ENCODE measurements at places on chromosomes 1 and 21. TPM values are rescaled to one million over a fixed set of nuclear protein-coding genes. Genes with fewer than 3 reads are reported as not detected.
A peak's percentile ranks its signal among the peaks of the same experiment; 100 is the strongest.

DNA sequence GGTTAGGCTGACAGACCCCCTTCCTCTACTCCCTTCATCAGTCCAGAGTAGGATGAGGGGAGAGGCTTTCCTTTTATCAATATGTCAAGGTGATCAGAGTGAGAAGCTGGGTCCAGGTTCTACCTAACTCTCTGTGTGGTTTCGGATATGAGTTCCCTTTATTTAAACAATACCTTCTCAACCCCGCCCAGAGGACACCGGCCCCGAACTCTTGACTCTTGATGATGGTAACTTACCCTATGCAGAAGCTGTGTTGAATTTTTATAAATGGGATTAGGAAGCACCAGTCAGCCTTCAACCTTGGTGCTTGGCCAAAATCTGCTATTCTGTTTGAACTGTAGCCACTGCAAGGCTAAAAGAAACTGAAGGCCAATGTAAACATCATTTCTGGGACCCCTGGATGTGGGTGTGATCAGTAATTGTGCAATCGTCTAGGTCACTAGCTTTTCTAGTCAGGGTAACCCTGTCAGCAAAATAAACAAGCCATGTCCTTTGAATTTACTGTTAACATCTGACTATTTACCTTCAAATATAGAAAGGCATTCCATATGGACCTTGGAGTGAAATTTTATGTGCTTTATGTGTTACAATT lies 398.3 kb downstream of the SEC16B start:
- no peak overlapping the region for H3K4me3 ChIP-seq
- no peak overlapping the region for H3K27ac ChIP-seq
- no peaks in the 10 kb centered on the region for H3K36me3 ChIP-seq
- H3K4me1 ChIP-seq, result no peaks in the 10 kb centered on the region
- no peaks in the 10 kb centered on the region for H3K27me3 ChIP-seq
- DNase-seq, result no peak

- H3K4me3 ChIP-seq, result no peak overlapping the region
- peaks cover 9% of the 10 kb centered on the region for H3K27me3 ChIP-seq
- DNase-seq, result no peak
Measured at GRCh38 chr1:96962751-96963211, 241.2 kb downstream of the PTBP2 start.

GRCh38 chr1:169945181-169945580 lies 51.5 kb upstream of the SCYL3 start:
- H3K36me3 ChIP-seq, result no peaks in the 10 kb centered on the region
- DNase-seq, result no peak
- H3K4me3 ChIP-seq, result no peak overlapping the region
- no peak overlapping the region for H3K27ac ChIP-seq
- H3K4me1 ChIP-seq, result no peaks in the 10 kb centered on the region
- no peaks in the 10 kb centered on the region for H3K27me3 ChIP-seq

DNA sequence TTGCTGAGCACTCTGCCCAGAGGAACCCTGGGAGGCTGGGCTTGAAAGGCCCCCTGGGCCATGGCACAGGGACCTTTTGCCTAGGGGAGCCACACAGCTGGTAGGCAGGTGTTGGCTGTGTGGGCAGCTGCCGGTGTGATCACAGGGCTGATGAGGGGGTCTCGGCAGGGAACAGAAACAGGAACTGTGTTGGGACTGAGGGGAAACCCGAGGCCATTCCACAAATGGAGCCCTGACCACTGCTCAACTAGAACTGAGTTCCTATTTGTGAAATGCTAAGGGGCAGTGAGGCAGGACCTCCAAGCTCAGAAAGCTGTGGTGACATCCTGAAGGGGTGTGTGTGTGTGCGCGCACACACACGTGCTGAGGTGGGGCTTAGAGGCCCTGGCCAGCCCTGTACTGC lies 6.4 kb upstream of the THEM5 start:
- H3K4me1 ChIP-seq, result peaks cover 6% of the 10 kb centered on the region
- H3K36me3 ChIP-seq, result no peaks in the 10 kb centered on the region
- H3K27me3 ChIP-seq, result no peaks in the 10 kb centered on the region

- no peaks in the 10 kb centered on the region for H3K4me1 ChIP-seq
- no peaks in the 10 kb centered on the region for H3K36me3 ChIP-seq
- no peak overlapping the region for H3K4me3 ChIP-seq
- peaks cover 18% of the 10 kb centered on the region for H3K27me3 ChIP-seq
Measured at GRCh38 chr1:29687601-29688244, 451.4 kb downstream of the PTPRU start.

GRCh38 chr1:207239874-207240273 lies 81.6 kb upstream of the CD55 start:
- no peak overlapping the region for H3K27ac ChIP-seq
- no peaks in the 10 kb centered on the region for H3K4me1 ChIP-seq
- H3K4me3 ChIP-seq, result no peak overlapping the region
- DNase-seq, result no peak
- H3K36me3 ChIP-seq, result no peaks in the 10 kb centered on the region

GRCh38 chr1:153655333-153655732 lies 3.2 kb upstream of the SNAPIN start:
- H3K36me3 ChIP-seq, result peaks cover 2% of the 10 kb centered on the region
- no peak overlapping the region for H3K4me3 ChIP-seq
- H3K4me1 ChIP-seq, result peaks cover 29% of the 10 kb centered on the region
- no peak for DNase-seq

GRCh38 chr1:234684856-234685255 lies 74.9 kb upstream of the IRF2BP2 start:
- no peak overlapping the region for H3K4me3 ChIP-seq
- no peak overlapping the region for H3K27ac ChIP-seq
- no peaks in the 10 kb centered on the region for H3K27me3 ChIP-seq
- no peak for DNase-seq
- peaks cover 3% of the 10 kb centered on the region for H3K4me1 ChIP-seq

- no peak overlapping the region for H3K4me3 ChIP-seq
- no peak for DNase-seq
- H3K27ac ChIP-seq, result peak overlapping the region; percentile 65
- H3K4me1 ChIP-seq, result peaks cover 9% of the 10 kb centered on the region
- no peaks in the 10 kb centered on the region for H3K27me3 ChIP-seq
- no peaks in the 10 kb centered on the region for H3K36me3 ChIP-seq
Measured at GRCh38 chr21:42527127-42527488, 13.5 kb downstream of the SLC37A1 start.

DNA sequence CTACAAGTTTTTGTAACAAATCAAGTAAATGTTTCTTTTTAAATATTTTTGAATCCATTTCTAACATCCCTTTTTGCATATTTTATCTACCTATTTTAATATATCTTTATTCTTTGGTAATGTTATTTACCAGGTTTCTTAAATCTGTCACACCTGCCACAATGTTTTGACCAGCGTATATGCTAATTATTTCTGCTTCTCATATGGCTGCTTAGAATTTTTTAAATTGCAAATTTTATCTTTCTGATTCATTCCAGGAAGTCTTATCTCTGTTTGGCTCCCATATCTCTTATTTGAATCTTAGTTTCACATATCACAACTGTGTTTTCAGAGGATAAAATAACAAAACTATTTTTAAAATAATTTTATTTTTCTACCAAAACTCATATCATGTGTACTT lies 1411.1 kb downstream of the KCNT2 start:
- no peaks in the 10 kb centered on the region for H3K36me3 ChIP-seq
- H3K4me1 ChIP-seq, result no peaks in the 10 kb centered on the region
- no peak overlapping the region for H3K27ac ChIP-seq
- DNase-seq, result no peak
- H3K27me3 ChIP-seq, result no peaks in the 10 kb centered on the region

GRCh38 chr1:206921772-206922265 lies at the start of gene FCMR:
Gene FCMR, minus strand, starts transcription at chr1:206921941. Its CDS starts 87 bp downstream, at chr1:206921854.
- DNase-seq, result no peak
- H3K4me3 ChIP-seq, result no peak within 1 kb of the TSS
- H3K27me3 ChIP-seq, result no peaks in the 10 kb centered on the region
- H3K27ac ChIP-seq, result peak within 1 kb of the TSS; percentile 84

DNA sequence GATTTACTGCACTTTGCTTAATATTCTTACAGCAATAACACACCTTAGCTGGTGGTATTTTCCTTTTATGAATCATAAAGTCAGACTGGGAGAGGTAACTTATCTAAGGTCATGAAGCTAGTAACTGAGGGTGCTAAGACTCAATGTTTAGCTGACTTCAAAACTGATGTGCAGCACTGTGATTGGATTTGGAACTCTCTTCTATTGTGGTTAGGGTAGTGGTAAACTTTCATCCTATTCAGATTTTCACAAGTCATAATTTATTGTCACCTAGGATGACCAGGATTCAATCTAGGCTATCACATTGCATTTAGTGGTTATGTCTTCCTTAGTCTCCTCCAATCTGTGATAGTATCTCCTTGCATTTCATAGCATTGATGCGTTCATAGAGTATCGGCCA lies 18.9 kb downstream of the EPB41 start:
- no peak for DNase-seq
- no peaks in the 10 kb centered on the region for H3K27me3 ChIP-seq
- H3K27ac ChIP-seq, result no peak overlapping the region

GRCh38 chr1:116408193-116408592 lies 35.1 kb downstream of the ATP1A1 start:
- peaks cover 10% of the 10 kb centered on the region for H3K4me1 ChIP-seq
- H3K4me3 ChIP-seq, result no peak overlapping the region
- peak overlapping the region; percentile 77 for H3K27ac ChIP-seq
- no peaks in the 10 kb centered on the region for H3K27me3 ChIP-seq
- H3K36me3 ChIP-seq, result peaks cover 60% of the 10 kb centered on the region
- no peak for DNase-seq

DNA sequence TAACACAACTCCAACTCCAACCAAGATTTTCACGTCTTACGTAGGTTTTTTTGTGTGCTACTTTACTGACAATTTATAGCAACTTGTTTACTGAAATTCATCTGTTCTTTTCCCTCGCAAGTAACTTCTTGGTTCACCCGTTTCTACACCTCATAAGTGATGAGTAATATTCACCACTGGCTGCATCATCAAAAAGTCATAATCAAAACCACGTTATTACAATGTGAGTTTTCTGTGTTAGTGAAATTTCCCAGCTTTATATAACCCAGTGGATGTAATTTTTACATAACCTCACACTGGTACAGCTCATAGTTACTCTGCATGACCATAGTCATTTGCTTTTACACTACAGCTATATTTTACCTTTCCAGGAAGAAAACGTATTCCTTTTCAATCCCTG lies 401.1 kb upstream of the LYPLAL1 start:
- H3K27me3 ChIP-seq, result no peaks in the 10 kb centered on the region
- no peak overlapping the region for H3K27ac ChIP-seq
- H3K4me3 ChIP-seq, result no peak overlapping the region
- no peaks in the 10 kb centered on the region for H3K4me1 ChIP-seq

DNA sequence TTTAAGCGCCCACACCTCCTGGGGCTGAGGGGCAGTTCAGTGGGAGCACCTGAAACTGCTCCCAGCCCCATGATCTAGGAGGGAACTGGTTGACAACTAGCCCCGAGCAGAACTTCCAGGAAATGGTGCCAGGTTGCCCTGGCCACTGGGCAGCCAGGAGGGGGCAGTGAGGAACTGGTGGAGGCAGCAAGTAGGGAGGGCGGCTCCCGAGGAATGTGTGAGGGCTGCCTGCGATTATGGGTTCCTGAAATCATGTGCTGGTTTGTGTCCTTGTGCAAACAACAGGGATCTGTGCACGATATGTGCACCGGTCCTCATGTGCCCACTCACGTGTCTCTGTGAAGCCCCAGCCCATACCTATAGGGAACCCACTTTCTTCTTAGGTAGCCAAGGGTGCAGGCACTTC lies 9.9 kb downstream of the GPR3 start:
- peak overlapping the region; percentile 85 for H3K27ac ChIP-seq
- DNase-seq, result peak; percentile 83
- H3K4me3 ChIP-seq, result no peak overlapping the region
- H3K36me3 ChIP-seq, result peaks cover 6% of the 10 kb centered on the region
- peaks cover 96% of the 10 kb centered on the region for H3K4me1 ChIP-seq
- H3K27me3 ChIP-seq, result no peaks in the 10 kb centered on the region

- DNase-seq, result no peak
- peaks cover 20% of the 10 kb centered on the region for H3K36me3 ChIP-seq
- peak overlapping the region; percentile 64 for H3K4me3 ChIP-seq
- H3K4me1 ChIP-seq, result peaks cover 23% of the 10 kb centered on the region
Measured at GRCh38 chr1:40980453-40981121, 1.1 kb downstream of the CTPS1 start.

GRCh38 chr1:185483664-185484450 lies 166.8 kb upstream of the IVNS1ABP start:
- no peak for DNase-seq
- H3K27ac ChIP-seq, result peak overlapping the region; percentile 72
- no peaks in the 10 kb centered on the region for H3K27me3 ChIP-seq
- H3K4me3 ChIP-seq, result no peak overlapping the region

GRCh38 chr1:4309676-4310320 lies 344.6 kb upstream of the AJAP1 start:
- no peak for DNase-seq
- H3K36me3 ChIP-seq, result no peaks in the 10 kb centered on the region
- H3K4me1 ChIP-seq, result no peaks in the 10 kb centered on the region
- no peak overlapping the region for H3K4me3 ChIP-seq

DNA sequence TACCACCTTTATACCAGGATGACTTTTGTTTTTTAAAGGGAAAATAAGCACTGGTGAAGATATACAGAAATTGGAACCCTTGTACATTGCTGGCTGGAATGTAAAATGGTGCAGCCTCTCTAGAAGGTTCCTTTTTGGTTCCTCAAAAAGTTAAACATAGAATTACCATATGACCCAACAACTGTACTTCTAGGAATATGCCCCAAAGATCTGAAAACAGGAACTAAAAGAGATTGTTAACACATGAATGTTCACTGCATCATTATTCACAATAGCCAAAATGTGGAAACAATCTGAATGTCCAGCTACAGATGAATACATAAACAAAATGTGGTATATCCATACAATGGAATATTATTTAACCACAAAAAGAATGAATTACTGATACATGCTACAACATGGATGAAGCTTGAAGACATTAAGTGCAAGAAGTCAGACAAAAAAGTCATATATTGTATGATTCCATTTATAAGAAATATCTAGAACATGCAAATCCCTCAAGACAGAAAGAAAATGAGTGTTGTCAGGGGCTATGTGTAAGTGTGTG lies 84.9 kb upstream of the DMRTA2 start:
- no peak for DNase-seq
- peaks cover 8% of the 10 kb centered on the region for H3K36me3 ChIP-seq

- H3K27me3 ChIP-seq, result no peaks in the 10 kb centered on the region
- H3K36me3 ChIP-seq, result no peaks in the 10 kb centered on the region
- no peaks in the 10 kb centered on the region for H3K4me1 ChIP-seq
Measured at GRCh38 chr1:244599937-244600350, 53.0 kb upstream of the DESI2 start.

The TMOD4 gene
- total RNA-seq, result not detected

The CD34 gene
- total RNA-seq, result 56.2 TPM

The HES5 gene
- total RNA-seq, result 1.4 TPM

The KMO gene
- total RNA-seq, result not detected

The S100A12 gene
- 8.9 TPM for total RNA-seq

The PDC gene
- total RNA-seq, result not detected

The PEAR1 gene
- total RNA-seq, result 6.3 TPM

The SYNC gene
- 14.3 TPM for total RNA-seq

The TTC39A gene
- 28.8 TPM for total RNA-seq

The GUCA2B gene
- total RNA-seq, result not detected
